ACHN (cell line): ENCODE measurements at places on chromosomes 6 and 20.
A peak's percentile ranks its signal among the peaks of the same experiment; 100 is the strongest.

DNA sequence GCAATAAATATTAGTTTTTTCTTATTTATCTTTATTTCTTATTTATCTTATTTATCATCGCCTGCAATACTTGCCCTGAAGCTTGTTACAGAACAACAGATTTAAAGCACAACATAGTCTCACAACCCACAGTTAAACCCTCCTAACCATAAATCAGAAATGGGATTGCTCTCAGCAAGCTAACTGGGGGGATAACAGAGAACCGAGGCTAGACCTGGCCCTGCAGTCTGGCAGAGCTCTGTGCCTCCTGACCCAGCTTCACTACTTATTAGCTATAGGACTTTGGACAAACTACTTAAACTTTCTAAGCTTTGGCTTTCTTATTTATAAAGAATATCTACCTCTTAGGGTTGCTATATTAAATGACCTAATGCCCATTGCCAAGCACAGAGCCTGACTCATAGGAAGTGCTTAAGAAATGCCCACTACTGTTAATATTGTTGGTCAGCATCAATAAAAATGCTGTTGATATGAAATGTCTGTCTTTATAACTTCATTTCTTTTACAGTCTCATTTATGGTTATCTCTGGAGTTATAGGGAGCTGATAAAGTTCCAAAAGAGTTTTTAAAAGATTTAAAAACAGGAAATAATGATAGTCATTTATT is 87.9 kb upstream of the BEND6 start:
- DNase-seq: peak; percentile 43

DNA sequence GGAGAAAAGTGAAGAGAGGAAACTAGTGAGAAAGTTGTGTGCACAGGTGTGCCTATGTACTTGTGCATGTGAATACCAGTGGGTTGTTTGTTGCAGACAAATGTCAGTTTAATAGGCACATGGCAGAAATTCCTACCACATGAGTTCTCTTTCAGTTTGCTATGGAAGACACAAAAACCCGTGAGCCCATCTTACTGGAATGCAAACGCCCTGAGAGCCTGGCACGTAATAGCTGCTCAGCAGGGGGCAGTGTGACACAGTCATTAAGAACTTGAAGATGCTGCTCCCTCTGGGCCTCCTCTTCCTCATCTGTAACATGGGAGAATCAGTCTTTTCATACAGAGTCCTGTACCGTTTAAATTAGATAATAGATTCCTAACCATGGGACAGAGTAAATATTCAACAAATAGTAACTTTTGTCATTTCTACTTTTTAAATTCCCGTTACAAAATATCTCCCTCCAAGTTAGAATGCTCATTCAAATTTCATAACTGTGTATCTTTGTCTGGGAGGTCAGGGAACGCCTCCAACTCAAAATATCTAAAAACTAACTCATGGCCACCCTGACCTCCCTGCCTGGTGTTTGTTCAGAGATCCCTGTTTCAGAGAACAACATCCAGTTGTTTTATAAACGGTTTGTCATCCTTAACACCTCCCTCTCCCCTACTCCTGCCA is 802.9 kb downstream of the MAFB start:
- peak; percentile 62 for DNase-seq

DNA sequence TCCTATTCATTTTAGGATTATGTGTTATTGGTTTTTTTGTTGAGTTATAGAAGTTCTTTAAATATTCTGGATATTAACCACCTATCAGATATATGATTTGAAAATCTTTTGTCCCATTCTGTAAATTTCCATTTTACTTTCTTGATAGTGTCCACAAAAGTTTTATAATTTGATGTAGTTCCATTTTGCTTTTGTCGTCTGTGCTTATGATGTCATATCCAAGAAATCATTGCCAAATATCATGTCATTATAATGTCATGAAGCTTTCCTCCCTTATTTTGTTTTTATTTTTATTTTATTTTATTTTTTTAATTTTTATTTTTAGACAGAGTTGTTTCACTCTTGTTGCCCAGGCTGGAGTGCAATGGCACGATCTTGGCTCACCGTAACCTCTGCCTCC is 21.0 kb upstream of the NANP start:
- DNase-seq: no peak

DNA sequence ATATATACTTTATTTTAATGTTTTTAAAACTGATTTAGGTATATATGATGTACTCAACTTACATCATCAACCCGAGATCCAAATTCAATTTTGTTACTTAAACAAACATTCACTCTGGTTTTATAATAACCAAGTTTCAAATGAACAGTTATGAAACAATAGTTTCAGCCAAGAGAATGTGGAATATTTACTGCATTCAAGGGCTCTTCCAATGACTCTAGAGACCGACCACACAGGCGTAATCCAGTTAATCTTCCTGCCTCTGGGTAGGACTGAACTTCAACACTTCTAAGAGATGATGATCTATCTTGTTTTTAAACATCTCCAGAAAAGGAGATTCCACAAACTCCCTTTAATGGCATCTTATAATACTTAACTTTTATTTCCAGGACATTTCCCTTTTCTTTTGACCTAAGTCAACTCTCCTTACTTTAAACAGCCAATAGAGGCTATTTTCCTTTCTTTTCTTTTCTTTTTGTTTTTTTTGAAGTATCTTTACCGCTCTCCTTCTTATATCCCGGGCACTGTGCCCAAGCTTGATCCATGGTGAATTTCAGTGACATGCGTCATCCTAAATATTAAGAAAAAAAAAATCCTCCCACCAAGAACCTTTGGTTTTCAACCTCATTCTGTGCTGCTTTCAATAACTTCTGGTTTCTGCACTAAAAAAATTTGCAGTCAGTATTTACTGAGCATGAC is 110.1 kb downstream of the KIF13A start:
- no peak for DNase-seq

GRCh38 chr20:36886859-36887751 is 11.2 kb downstream of the TLDC2 start:
- DNase-seq: peak; percentile 74

GRCh38 chr20:43949741-43950618 is 35.3 kb downstream of the TOX2 start:
- no peak for DNase-seq

- DNase-seq: no peak
These were observed 56.7 kb downstream of the GJA10 start for GRCh38 chr6:89950879-89951391.

DNA sequence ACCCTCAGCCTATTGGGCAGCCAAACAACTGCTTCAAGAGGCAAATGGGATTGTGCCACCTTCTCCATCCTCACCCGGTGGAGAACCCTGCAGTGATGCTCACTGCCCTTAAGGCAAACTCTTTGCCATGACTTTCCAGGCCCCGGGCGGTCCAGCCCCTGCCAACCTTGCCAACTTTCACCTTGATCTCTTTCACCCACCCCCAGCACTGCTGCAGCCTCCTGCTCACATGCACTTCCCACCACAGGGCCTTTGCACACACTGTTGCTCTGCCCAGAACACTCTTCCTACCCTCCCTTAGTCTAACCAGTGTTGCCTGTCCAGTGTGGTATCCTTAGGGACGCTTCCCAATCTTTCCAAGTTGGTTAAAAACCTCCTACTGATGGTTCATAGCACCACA is 221.1 kb downstream of the EYA2 start:
- DNase-seq: no peak

GRCh38 chr20:45911486-45912343 is at the start of gene PLTP:
PLTP (minus strand) TSS chr20:45912155; CDS start chr20:45911452, 703 bp downstream.
- DNase-seq: peak; percentile 68

- no peak for DNase-seq
These were observed 400 bp downstream of the PAK1IP1 start for GRCh38 chr6:10695086-10695657.

GRCh38 chr6:57207872-57208271 is 14.2 kb downstream of the RAB23 start:
- DNase-seq: no peak

- DNase-seq: no peak
These were observed 13.6 kb upstream of the IBTK start for GRCh38 chr6:82260997-82261732.

DNA sequence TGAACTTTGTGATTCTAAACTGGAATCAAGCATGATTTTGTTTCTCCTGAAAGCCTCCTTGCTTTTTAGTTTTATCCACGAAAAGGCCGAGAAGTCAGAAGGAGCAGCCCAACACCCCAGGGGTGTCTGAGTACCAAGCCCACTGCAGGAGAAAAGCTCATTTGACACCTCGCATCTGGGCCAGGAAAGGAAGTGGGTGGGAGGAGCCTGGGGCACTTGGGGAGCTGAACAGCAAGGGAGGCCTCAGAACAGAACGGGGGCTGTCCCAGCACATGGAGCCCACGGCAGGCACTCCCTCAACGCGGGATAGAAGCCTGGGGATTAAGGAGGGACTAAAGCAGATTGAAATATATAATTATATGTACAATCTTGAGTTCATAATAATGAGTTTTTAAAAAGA is 6.6 kb downstream of the KIF25 start:
- DNase-seq: no peak

- DNase-seq: no peak
These were observed 242.5 kb downstream of the LRFN2 start for GRCh38 chr6:40344566-40345167.

GRCh38 chr20:34806255-34806654 is 19.2 kb downstream of the NCOA6 start:
- no peak for DNase-seq

- DNase-seq: no peak
These were observed 11.1 kb upstream of the EXOC2 start for GRCh38 chr6:704046-704445.

GRCh38 chr6:151842816-151843215 is 35.3 kb downstream of the ESR1 start:
- DNase-seq: no peak

GRCh38 chr6:56292505-56293181 is 45.3 kb upstream of the COL21A1 start:
- DNase-seq: peak; percentile 57

DNA sequence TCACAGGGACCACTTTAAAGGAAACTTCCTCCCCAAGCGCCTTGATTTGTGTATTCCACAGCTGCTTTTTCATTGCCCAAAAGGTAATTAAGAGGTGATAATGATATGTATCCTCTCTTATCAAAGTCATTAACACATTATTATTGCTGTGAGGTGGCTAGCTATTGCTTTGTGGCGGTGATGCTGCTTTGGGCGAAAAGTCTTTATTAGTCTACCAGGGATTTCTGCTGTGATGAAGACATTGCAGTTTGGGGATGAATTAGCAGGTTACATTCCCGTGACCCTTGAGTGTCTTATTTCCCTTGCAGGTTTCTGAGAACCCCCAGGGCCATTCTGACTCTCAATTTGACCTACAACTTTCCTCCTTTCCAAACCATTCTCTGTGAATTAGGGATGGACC is 143.4 kb upstream of the SOX4 start:
- DNase-seq: no peak

DNA sequence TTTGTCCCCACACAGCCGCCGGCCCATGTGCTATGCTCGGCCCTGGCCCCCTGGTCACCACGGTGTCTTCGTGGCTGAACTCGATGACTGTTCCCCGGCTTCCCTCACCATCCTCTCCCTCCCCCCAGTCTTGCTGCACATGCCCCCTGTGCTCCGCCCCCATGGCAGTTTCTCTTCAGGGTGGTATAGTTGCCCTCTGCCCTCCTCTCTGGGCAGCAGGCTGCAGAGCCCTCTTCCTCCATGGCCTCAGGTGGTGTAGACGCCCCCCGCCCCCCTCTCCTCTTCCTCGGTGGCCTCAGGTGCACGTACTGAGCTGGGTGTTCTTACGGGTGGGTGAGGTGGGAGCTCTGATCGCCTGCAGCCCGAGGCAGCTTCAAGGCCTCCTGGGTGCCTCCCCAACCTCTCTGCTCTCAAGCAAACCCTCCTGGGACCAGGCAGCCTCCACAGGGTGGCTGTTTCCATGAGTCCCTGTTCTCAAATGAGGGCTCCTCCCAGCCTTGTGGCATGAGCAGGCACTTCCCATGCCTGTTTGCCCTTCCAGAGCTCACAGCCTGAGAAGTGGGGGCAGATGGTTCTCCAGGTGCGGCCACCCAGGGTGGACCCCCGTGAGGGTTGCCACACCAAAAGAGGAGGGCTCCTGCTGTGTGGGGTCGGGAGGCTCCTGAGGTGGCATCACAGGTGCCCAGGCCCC is 24.8 kb downstream of the COL20A1 start:
- DNase-seq: no peak

- DNase-seq: no peak
These were observed 109.9 kb upstream of the ASF1A start for GRCh38 chr6:118783931-118784550.

GRCh38 chr6:33279971-33280511 is 3.1 kb downstream of the B3GALT4 start:
- DNase-seq: peak; percentile 82

DNA sequence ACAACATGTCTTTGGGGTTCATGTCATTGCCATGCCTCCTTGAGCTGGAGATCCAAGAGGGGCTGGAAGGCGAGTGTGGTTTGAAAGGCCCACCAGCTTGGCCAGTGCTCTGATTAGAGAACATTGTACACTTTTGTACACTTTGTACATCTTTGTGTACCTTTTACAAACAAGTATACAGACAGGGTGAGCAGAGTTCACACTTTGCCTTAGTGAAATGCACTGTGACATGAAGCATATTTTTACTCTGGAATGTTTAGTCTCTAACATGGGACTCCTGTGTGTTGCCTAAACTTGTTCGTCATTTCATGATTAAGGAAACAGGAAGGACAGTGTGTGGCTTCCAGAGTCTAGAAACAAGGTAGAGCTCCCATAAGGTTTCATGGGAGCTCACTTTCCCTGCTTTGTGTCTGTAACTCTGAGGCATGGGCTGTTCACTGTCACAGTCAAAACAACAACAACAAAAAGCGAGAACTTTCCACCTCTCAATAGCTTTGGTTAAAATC is 225.8 kb upstream of the SOX4 start:
- DNase-seq: no peak

GRCh38 chr6:90397929-90398674 is 101.5 kb upstream of the BACH2 start:
- DNase-seq: no peak

DNA sequence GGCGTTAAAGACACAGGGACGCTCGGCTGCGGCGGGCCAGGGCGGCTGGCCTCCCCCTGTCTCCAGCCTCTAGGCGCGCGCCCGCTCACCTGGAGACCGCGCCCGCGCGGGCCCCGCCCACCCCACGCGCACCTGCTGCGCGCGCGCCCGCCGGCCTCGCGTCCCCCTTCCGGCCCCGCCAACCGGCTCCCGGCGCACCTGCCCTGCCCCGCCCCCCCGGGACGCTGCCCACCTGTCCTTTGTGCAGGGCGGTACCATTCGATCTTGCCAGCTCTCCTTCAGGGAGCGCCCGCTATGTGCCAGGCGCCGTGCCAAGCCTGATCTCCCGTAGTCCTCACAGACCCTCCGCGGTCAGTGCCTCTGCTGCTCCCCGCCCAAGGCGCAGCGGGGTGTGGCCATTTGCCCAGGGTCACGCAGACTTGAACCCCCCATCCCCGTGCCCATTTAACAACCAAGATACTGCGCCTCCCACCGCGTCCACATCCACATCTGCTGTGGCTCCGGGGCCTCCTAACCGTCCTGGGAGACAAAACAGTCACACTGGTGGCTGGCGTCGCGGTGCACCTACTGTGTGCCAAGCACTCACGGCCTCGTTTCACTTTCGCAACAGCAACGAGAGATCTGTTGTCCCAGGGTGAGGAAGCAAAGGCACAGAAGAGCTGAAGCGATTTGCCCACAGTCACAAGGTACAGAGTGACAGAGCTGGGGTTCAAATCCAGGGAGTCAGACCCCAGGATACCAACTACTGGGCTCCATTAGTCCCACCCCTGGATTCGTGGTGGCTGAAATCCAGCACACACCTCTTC is 48.1 kb downstream of the NOL4L start:
- no peak for DNase-seq

GRCh38 chr20:50632236-50632635 is 59.1 kb downstream of the RIPOR3 start:
- DNase-seq: no peak

GRCh38 chr20:57421253-57422220 is 30.3 kb downstream of the RBM38 start:
- no peak for DNase-seq
